Left lobe of liver (tissue), 2 donors: ENCODE measurements at places on chromosomes 13 and 19.
A peak's percentile ranks its signal among the peaks of the same experiment; 100 is the strongest.

- DNase-seq = no peak
These were observed 51.3 kb downstream of the STK24 start for GRCh38 chr13:98525456-98526181.

GRCh38 chr13:30585748-30586262, 31.9 kb upstream of the USPL1 start:
- no peak for DNase-seq

- DNase-seq = no peak
These were observed 521.5 kb downstream of the SLITRK6 start for GRCh38 chr13:85277748-85278147.

GRCh38 chr19:2283835-2284507, 2.0 kb upstream of the PEAK3 start:
- DNase-seq = no peak

DNA sequence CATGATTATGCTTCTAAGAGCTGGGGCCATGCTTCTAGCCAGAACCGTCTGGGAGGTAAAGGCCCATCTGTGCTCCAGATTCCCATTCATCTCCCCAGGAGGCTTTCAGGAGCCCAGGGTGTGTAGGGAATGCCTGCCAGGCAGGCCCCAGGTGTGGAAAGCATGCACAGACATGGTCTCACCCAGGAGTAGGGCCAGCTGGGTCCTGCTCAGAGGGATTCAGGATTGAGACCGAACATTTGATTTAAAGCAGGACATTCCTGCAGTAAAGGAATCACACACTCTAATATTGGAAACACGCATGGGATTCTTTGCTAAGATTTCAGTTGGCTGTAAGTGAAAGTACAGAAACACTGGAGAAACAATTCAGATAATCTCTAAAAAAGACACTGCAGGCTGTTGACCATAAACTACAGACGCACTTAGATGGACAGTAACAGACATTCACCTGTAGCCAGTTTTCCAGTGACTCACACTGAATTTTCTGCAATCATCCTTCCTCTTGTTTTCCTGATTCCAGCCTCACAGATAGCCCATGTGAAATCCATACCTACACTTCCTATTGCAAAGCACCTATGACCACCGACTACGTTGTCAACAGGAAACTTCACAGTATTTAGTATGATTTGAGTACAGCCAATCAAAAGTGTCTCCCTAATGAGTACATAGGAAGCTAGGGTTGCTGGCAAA, 257.8 kb downstream of the TBC1D4 start:
- no peak for DNase-seq

DNA sequence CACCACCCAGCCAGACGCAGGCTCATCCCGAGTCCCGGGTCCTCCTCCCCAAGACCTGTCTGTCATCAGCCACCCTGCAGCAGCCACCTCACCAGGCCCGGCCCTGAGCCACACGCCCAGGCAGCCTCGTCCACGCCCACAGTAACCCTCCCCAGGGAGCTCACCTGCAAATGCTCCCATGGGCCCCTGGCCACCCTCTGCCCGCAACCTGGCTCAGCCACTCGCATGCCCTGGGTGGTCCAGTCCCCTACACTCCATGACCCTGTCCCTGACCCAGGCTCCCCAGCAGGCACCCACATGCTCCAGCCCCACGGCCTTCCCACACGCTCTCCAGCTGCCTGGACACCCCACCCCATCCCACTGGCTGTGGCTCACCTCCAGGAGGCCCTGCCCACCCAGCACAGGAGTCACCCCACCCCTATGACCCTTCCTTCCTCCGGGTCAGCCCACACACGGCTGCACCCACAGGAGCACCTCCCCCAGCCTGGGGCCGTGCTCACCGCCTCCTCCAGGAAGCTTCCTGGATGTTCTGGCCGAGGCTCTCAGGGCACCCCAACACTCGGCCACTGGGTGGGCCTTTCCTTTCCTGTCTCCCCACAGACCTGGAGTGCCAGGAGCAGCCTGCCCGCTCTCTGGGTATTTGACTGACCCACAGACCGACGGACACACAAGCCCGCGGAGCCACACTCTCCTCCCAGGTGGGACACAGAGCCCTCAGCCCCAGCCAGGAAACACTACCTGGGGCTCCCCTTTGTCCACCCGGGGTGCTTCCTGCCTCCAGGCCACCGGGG, 3.6 kb downstream of the TMEM259 start:
- no peak for DNase-seq

DNA sequence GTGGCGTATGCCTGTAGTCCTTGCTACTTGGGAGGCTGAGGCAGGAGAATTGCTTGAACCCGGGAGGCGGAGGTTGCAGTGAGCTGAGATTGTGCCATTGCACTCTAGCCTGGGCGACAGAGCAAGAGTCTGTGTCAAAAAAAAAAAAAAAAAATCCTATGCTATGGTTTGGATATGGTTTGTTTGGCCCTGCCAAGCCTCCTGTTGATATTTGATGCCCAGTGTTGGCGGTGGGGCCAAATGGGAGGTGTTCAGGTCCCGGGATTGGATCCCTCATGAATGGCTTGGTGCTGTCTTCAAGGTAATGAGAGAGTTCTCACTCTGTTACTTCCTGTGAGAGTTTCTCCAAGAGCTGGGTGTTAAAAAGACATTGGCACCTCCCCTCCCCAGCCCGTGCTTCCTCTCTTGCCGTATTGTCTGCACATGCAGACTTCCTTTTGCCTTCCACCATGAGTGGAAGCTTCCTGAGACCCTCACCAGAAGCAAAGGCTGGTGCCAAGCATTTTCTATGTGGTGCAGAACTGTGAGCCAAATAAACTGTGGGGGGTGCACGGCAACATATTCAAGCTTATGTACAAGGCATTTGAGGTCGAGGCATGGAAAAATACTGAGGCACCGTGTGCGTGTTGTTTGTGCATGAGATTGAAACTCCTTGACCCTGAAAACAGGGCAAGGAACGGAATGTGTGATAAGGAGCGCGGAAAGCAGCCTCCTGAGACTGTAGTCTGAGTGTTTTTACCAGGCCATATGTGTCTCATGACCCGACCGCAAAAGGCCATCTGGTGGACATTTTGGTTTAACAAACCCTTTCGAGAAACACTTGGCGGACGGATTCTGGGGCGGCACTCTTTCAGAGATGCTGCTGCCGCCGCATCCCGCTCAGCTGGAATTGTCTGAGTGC, 7.3 kb downstream of the SIGLEC9 start:
- peak; percentile 54 for DNase-seq

DNA sequence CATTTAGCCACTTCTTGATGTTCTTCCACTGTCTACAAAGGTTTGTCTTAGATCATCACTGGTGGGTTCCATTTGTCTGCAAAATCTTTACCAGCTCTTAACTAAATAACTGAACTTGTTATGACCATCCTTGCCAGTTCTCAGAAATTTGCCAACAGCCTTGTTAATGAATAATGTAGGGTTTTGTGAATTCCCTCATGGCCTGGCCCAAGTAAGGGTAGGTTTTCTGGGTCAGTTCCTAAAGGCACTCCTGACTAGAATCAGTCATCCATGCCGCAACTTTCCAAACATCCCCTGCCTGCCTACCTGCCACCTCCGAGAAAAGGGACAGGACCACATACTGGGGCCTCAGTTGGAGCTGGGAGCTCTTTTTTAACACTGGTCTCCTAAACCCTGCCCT, 4.0 kb downstream of the COL4A1 start:
- no peak for DNase-seq

DNA sequence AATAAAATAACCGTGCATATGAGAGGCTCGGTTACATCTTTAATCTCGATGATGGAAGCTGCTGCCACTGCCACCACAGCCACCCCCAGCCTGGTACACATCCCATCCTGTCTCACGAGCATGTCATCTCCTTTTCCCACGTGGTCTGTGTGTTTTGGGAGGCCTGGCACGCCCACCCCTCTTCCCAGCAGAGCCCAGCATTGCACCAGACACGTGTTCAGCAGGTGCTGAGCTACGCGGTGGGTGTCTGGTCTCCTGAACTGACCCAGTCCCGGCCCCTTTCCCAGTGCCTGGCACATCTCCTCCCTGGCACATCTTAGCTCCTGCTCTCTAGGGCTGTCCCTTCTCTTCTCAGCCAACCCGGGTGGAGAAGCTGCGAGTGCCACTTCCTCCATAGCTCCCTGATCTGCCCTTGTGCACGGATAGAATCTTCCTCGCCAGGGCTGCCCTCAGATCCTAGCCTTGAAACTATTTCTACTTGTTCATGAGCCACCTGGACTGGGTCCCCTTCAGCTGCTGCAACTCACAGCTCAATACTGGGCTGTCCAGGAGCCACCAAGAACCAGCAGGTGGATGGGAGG, 36.8 kb upstream of the ZNF536 start:
- peak; percentile 30 for DNase-seq

DNA sequence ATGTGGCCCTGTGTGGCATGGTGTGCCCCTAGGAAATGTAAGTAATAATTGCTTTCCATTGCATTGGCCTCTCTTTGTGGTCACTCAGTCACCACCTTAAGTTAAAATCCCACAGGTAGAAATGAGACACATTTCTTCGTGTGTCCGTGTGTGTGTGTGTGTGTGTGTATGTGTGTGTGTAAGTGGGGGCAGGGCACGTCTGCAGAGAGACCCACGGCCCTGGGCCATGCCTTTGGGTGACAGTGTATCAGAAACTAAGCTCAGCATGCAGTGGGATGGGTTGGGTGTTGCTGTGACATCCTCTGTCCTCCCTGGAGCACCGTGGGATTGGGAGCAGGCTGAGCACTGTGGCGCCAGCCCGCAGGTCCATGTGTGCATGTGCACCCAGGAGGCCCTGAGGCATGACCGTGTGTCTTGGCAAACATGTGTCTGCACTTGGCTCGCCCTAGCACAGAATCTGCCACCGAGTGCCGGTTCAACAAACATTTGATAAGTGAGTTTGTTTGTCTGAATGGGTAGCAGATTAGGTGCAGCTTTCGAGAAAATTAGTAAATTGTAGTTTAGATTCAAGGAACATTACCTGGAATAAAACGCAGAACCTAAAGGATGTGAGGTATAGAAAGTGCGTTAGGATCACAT, 91.8 kb downstream of the WTIP start:
- DNase-seq = peak; percentile 67

GRCh38 chr19:40610396-40611064, 9.4 kb downstream of the LTBP4 start:
- DNase-seq = no peak

DNA sequence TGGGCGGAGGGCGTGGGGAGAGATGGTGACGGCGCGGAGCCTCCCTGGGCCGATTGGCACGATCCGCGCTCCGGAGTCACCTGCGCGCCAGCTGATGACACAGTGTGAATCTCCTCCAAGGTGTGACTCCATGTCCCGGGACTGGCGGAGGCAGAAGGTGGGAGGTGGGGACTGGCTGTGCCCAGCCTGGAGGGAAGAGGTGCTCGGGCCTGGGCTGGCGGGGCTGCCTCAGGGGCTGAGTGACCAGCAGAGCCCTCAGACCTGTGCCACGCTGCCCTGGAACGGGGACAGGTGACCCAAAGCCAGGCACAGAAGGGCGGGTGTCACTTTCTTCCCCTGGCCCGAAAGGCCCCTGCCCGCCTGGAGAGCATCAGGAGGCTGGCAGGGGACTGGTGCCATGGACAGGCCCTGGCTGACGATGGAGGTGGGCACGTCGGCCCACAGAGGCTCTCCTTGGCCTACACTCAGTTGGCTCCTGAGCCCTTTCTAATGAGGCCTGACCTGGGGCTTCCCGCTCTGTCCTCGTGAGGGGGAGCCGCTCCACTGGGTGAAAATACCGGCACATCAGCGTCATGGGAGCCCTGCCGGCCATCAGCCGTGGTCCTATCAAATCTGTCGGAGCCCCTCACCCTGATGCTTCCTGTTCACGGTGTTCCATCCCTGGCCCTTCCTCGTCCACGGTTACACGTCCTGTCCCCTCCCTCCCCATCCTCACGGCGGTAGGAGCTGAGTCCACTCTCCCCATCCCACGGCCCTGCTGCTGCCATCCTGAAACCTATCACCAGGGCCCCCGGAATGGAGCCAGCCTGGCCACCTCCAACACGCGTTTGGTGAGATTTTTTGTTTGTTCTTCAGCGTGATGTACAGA, 75.6 kb downstream of the SPACA7 start:
- no peak for DNase-seq

GRCh38 chr13:22703601-22704209, 477.1 kb upstream of the SGCG start:
- no peak for DNase-seq

GRCh38 chr19:56718231-56718630, 46.7 kb upstream of the ZNF835 start:
- DNase-seq = no peak

DNA sequence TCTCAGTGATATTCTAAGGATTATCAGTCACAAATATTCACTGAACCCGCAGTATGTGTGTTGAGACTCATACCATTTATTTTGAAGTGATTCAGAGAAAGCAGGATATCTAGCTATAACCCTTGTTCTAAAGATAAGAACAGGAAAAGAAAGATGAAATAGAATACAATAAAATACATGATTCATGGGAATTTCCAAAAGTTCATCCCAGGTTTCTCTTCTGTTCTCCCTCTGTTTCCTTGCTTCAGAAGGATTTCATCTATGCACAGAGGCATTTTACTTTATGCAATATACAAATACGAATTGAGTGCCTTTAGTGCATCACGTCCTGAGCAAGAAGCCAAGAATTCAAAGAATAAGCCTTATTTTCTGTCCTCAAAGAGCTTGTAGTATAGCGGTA, 274.4 kb upstream of the GPC6 start:
- no peak for DNase-seq

DNA sequence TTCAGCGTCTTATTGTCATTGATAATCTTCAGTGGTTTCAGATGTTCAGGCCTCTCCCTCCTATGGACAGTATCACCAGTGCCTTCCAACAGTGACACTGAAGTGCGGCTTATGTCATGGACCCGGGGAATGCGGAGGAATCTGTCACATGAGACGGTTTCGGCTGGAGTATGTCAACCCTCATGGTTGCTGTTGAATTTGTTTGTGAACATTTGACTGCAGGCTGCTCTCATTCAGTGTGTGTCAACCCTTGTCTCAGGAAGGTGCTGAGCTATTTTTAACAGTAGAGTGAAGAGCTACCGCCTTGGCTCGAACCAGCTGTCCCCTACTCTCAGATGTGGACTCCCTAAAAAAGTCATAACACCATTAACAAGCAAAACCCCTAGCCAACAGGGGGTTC, 138.8 kb upstream of the RNF113B start:
- no peak for DNase-seq

- DNase-seq = no peak
These were observed 1.3 kb upstream of the TEX30 start for GRCh38 chr13:102774591-102775520.

DNA sequence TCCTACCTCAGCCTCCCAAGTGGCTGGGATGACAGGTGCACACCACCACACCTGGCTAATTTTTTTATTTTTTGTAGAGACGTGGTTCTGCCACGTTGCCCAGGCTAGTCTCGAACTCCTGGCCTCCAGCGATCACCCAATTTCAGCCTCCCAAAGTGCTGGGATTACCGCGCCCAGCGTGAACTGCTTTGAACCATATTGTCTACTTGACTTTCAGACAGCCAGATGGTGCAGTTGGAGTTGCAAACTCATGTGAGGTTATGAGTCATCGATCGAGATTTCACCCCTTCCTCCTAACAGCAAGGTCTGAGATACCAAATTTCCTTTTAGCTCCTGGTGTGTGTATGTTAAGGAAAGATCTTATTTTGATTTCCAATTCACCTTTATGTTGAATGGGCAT, 2.7 kb downstream of the SLC27A1 start:
- no peak for DNase-seq
